Neural progenitor cell (in vitro differentiated cells): ENCODE measurements at places on chromosomes 5 and 9. TPM values are rescaled to one million over a fixed set of nuclear protein-coding genes. Genes with fewer than 3 reads are reported as not detected.

DNA sequence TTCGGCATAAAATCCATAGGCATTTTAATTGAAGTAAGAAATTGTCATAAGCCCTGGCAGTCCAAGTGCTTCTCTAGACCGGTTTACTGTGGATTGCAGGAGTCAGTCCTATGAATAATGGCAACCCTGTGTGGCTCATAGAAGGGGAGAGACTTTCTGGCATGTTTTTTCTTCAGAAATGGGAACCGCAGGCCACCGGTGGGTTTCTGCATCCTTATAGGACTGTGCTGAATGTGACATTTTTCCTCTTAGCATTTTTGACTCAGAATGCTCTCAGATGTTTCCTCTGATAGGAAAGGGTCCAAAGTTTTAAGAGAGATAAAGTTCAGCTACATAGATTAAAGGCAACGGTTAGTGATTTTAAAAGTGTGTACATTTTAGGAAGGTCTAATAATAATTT is 6.3 kb downstream of the DAPK1 start:
- no peak for DNase-seq

DNA sequence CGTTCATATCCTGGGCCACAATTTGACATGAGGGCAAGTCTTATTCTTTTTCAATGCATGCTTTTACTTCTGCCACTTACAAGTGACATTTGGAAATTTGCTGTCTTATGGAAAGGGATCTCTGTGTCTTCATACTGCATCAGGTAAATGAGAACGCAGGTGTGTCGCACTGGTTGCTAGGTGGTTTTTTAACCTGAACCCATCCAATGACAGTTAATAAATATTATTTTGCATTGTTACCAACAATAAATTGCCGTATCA is 1.1 kb downstream of the ADAMTS16 start:
- no peak for DNase-seq

- peak; percentile 85 for DNase-seq
These were observed 2.0 kb upstream of the ZNF462 start for GRCh38 chr9:106860721-106861639.

GRCh38 chr9:127714020-127714750 is 1.3 kb downstream of the PTRH1 start:
- DNase-seq: no peak

DNA sequence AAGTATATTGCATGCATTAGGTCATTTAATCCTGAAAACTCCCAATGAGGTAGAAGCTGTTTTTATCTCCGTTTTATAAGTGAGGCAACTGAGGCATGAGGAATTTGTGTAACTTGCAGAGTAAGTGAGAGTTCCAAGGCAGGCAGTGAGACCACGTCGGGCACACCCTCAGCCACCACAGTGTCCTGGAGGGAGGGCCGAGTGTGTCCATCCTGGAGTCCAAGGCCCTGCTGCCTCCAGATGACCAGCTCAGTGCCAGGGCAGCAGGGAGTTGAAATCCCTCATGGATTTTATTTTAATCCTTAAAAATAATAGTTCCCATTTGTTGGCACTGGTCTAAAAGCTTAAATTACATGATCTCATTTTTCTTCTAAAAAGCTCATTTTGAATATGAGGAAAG is 104.6 kb upstream of the SMIM23 start:
- DNase-seq: no peak

- no peak for DNase-seq
These were observed 177.9 kb downstream of the CETN3 start for GRCh38 chr5:90231688-90232087.

SLC22A4 gene
- 0.06 and 0.09 TPM in 2 replicates for total RNA-seq

GRCh38 chr9:29060041-29060440 is 1486.8 kb upstream of the C9orf72 start:
- no peak for DNase-seq

- DNase-seq: no peak
These were observed 610.5 kb downstream of the IRX1 start for GRCh38 chr5:4206127-4206526.

DNA sequence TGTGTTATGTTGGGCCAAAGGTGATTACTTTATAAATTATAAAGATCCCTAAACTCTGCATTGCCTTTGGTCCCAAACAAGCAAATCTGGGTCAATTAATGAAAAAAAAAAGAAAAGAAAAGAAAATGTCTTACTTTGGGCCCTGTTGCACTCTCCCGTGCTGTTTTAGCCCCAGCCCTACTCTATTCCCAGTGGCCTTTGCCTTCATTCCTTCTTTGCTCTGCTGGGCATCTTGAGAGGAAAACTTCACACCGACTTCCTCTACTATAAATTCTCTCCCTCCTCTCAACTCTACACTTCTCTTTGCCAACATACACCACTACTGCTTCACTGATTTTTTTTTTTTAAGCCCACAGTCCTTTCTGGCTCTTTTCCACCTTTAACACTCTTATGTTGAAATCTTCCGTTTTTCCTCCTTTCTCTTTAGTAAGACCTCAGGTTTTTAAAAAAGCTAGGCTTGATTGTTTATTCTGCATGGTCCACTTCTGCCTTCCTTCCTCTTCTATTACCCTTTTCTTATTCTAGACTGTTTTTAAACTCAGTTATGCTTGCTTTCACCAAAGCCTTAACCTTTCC is 4.5 kb upstream of the MSMP start:
- no peak for DNase-seq

GRCh38 chr5:176817841-176818377 is 7.5 kb downstream of the UNC5A start:
- DNase-seq: peak; percentile 95

RXFP3 gene
- not detected in 2 replicates for total RNA-seq

HTR1A gene
- total RNA-seq: 0.22 TPM in 1 of 2 replicates, not detected in the other

- no peak for DNase-seq
These were observed 39.2 kb upstream of the NEK6 start for GRCh38 chr9:124218438-124218982.

TMEM215 gene
- not detected in 2 replicates for total RNA-seq

GRCh38 chr5:132467287-132467984 is 23.1 kb downstream of the IRF1 start:
- DNase-seq: no peak
